Left ventricle myocardium superior (tissue), 1 donor: ENCODE measurements at places on chromosomes 6 and 20.

DNA sequence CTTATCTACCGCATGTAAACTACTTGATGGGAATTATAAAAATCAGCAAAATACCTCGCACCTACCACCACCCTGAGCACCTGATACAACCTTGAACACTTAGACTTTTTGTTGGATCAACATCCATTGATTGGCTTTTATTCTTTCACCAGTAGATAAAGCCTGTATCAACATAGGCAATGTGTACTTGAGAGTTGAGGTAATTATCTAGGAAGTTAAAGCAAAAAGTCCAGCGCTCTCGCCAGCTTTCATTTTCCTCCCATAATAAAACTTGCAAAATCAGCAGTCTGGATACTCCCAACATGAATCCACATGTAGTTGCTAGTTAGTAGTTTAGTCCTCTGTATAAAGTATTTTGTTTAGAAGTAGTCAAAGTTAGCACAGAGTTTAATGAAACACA, 132.0 kb upstream of the PRDM1 start:
- no peak for DNase-seq

- DNase-seq, result peak; percentile 46
Observed at GRCh38 chr6:150452428-150453243, 83.8 kb downstream of the IYD start.

GRCh38 chr6:16596616-16597331, 164.5 kb downstream of the ATXN1 start:
- DNase-seq, result no peak

- no peak for DNase-seq
Observed at GRCh38 chr6:81734500-81735150, 17.9 kb downstream of the TENT5A start.

DNA sequence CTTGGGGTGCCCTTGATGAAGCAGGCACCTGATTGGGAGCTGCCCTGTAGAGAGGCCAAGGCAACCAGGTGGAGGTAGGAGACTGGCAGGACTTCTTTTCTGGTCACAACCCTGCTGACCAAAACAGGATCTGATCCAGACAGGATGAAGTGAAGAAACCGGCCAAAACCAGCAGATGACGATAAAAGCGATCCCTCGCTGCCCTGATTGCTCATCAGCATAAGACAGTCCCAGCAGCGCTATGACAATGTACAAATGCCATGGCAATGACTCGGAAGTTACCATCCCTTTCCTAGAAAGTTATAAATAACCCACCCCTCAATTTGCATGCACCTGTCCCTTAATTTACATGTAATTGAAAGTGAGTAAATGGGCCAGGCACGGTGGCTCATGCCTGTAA, 88.4 kb upstream of the PDE10A start:
- no peak for DNase-seq

- DNase-seq, result no peak
Observed at GRCh38 chr6:49776444-49776843, 10.6 kb downstream of the PGK2 start.

DNA sequence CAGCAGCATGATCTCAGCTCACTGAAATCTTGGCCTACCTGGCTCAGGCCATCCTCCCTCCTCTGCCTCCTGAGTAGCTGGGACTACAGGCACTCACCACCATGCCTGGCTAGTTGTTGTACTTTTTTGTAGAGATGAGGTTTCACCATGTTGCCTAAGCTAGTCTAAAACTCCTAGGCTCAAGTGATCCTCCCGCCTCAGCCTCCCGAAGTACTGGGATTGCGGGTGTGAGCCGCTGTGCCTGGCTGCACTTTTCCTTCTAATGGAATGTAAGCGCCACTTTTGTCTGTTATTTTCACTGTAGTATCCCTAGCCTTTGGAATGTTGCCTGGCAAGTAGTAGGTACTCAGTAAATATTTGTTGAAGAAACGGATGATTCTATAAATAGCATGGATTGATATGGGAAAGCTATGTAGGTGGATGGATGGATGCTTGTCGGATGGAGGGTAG, 10.4 kb upstream of the TRIB3 start:
- DNase-seq, result no peak

GRCh38 chr6:113818578-113818977, 38.6 kb upstream of the MARCKS start:
- DNase-seq, result no peak

- DNase-seq, result no peak
Observed at GRCh38 chr6:48281217-48281616, 170.2 kb upstream of the PTCHD4 start.

- DNase-seq, result no peak
Observed at GRCh38 chr20:37202267-37202943, 23.1 kb upstream of the MROH8 start.

DNA sequence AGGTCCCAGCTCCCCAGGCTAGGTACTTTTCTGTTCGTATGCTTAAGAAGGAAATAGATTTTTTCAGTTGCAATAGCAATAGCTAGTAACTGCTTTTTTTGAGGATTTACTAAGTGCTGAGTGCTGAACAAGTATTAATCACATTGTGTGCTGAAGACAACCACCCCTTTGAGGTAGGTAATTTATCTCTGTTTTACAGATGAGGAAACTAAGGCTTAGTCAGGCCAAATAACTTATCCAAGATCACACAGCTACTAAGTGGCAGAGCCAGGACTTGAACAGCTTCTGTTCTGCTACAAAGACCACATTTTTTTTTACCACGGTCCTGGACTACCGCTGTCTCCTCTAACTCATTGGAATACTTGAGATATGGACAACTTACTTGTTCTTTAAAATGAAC, 39.8 kb downstream of the LRRN4 start:
- DNase-seq, result no peak

GRCh38 chr6:88220493-88220892, 54.3 kb upstream of the CNR1 start:
- DNase-seq, result no peak

DNA sequence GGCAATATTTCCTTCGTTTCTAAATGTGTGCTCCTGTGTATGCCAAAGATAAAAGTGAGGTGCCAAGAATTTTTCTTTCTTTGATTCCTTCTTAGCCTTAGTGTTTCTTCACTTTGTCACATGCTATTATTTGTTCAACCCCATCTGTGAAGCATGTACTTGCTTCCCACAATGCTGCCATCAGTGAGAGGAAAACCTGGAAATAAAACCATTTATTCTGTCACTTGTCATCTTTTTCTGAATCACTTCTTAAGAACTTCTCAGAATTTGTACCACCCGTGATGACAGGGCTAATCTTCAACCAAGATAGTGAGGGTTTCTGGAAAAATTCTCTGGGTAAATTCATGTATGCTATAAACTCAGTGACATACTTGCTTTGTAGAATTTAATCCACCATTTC, 450.1 kb downstream of the COL12A1 start:
- DNase-seq, result no peak

- DNase-seq, result no peak
Observed at GRCh38 chr6:34957231-34957783, 68.3 kb downstream of the ANKS1A start.

GRCh38 chr6:160215232-160215631, 43.4 kb downstream of the SLC22A2 start:
- DNase-seq, result no peak

GRCh38 chr6:37320646-37321045, 33.1 kb upstream of the RNF8 start:
- no peak for DNase-seq

DNA sequence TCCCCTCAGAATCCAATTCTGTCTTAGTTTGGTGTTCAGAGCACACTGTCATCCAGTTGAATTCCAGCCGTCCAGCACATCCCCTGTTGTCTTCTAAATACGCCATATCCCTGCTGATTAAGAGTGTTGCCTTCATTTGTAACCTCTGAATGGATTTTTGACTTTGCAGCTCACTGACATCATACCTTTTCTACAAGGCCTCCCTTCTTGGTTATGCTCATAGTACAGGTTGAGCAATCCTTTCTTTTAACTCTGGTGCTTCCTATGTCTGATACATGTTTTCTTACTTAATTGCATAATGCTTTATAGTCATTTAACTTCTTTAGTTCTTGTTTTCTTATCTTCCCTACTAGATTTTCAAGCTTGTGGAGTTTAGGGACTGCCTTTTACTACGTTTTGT, 36.4 kb downstream of the XRN2 start:
- DNase-seq, result no peak

DNA sequence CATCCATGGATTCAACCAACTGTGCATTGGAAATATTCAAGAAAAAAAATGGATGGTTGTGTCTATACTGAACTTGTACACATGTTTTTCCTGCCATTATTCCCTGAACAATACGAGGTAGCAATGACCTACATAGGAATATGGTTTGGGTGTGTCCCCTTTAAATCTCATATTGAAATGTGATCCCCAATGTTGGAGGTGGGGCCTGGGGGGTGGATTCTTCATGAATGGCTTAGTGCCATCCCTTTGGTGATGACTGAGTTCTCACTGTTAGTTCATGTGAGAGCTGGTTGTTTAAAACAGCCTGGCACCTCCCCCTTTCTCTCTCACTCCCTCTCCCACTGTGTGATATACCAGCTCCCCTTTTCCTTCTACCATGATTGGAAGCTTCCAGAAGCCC, 139.8 kb upstream of the BACH2 start:
- DNase-seq, result no peak

GRCh38 chr6:18039481-18039880, 52.0 kb upstream of the KIF13A start:
- no peak for DNase-seq

DNA sequence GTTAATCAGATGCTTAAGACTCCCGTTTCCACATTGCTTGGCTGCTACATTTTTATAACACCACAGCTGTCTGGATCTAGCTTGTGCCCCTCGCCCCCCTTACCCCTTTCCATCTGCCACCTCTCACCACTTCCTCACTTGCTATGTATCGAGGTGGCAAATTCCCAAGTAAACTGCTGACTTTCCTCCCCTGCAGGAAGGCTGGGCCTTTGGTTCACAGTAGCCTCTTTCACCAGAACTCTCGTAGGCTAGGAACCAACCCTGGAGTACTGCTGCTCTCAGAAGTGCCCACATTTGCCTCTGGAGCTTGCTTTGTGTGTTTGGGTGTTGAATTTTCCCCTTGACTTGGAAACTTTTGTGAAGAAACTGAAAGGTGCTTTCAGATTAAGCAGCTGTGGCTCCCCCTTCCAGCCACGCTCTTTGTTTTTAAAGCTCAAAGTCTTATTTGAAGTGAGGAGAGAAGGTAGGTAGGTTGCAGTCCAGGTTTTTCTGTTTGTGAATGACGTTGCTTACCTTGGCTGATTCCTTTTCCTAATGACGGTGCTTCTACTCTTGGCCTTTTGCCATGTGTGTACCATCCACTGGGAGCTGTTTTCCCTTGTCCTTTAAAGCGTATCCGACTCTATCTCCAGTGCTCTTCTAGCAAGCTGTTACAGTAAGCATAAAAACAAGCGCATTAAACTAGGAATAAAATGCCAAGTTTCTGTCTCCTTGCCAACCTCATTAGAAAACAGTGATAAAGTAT, 90.4 kb downstream of the CARMIL1 start:
- no peak for DNase-seq

- DNase-seq, result no peak
Observed at GRCh38 chr6:109925075-109925474, 53.0 kb upstream of the GPR6 start.

- no peak for DNase-seq
Observed at GRCh38 chr6:143476545-143476944, 25.9 kb downstream of the PEX3 start.

- no peak for DNase-seq
Observed at GRCh38 chr20:7850775-7851490, 89.3 kb downstream of the HAO1 start.

DNA sequence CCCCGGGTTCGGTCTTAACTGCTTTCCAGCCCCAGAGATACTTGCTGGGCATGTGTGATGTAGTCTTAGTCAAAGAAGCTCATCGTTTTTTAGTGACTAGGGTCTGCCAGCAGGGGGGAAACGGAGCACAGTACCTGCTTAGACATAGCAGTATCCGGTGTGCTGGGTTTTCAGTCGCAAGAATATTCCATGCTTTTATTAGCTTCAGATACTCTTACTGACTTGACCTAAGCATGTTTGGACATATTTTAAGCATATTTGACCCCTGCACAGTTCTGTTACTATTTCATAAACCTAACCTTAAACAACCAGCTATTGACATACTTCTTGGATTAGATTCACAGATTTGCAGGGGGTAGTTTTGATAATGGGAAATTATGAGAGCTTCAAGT, 3.0 kb downstream of the E2F3 start:
- no peak for DNase-seq

DNA sequence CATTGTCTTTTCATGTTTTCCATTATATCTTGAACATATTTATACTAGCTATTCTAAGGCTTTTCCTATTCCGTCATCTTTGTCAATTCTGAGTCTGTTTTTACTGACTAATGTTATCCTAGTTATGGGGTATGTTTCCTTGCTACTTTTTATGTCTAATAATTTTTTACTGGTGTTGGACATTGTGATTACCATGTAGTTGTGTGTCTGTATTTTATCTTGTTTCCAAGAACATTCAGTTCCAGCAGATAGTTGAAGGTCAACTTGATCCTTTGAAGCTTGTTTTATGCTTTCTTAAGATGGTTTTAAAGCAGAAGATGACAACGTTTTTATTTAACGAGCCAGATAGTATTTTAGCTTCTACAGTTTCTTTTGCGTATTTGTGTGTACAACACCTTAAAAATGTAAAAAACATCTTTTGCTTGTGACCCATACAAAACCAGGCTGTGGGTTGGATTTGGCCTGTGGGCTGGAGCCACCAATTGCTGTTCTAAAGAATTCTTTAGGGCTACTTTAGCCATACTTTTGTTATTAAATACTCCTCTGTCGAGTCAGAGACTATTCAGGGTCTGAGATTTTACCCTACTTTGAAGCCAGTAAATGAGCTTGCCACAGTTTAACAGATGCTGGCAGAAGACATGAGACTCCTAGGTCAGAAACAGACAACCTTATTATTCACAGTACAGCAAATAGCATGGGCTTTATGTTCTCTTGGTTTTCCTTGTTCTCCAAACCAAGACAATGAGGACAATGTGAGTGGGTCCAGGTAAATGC, 38.7 kb upstream of the REV3L start:
- DNase-seq, result no peak

- DNase-seq, result no peak
Observed at GRCh38 chr6:124298730-124299129, 495.1 kb downstream of the NKAIN2 start.

DNA sequence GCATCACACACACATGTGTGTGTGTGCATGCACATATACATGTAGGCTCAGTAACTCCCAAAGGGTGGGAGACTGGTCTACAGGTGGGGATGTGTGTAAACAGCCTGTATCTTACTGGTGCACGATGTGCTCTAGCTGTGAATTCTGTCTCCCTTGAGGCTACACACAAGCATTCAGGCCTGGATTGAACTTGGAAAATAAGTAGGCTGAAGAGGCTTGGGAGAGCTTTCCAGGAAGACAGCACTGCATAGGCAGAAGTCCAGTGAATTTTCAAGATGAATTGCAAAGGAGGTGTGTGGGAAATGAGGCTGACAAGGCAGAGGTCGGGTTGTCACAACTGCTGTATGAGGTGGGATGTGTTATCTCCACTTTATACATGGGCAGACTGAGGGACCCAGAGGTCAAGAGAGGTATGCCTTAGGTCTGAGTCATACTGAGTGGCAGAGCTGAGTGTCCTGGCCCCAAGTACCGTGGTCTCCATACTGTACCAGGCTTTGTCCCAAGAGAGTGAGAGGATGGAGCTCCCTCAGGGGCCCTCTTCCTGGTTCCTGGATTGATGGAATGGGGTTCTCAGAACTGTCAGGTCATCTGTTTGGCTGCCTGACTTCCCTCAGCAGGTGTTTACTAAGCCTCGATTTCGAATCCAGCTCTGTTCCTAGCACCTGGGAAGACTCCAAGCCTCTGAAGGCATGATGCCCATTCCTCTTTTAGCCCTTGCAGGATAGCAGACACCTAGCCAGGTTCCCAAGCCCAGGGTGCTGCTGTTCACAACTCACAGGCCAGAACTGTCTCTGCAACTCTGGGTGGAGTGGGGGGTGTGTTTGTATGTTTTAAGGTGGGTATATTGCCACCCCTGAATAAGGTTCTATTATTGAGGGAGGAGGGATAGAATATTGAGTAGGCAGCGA, 14.4 kb downstream of the SNPH start:
- DNase-seq, result no peak
